ENCODE measurements at places on chromosomes 7 and 10.
A peak's percentile ranks its signal among the peaks of the same experiment; 100 is the strongest.

DNA sequence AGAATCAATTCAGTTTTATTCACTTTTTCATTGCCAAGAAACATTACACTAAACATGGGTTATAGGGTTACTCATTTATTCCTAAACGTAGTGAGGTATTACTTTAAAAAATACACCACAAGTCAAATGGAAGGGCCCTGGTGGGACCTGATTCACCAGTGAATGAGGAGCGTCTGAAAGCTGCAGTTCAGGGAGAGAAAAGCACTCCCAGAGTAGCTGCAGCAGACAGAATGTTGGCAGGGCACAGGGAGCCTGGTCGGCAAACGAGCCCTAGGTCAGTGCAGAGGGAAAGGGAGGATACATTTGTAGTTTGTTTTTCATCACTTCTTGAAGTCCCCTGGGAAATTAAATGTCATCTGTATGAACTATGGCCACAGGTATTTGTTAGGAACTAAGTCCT is 361.7 kb upstream of the ETV1 start:
- no peak for DNase-seq

DNA sequence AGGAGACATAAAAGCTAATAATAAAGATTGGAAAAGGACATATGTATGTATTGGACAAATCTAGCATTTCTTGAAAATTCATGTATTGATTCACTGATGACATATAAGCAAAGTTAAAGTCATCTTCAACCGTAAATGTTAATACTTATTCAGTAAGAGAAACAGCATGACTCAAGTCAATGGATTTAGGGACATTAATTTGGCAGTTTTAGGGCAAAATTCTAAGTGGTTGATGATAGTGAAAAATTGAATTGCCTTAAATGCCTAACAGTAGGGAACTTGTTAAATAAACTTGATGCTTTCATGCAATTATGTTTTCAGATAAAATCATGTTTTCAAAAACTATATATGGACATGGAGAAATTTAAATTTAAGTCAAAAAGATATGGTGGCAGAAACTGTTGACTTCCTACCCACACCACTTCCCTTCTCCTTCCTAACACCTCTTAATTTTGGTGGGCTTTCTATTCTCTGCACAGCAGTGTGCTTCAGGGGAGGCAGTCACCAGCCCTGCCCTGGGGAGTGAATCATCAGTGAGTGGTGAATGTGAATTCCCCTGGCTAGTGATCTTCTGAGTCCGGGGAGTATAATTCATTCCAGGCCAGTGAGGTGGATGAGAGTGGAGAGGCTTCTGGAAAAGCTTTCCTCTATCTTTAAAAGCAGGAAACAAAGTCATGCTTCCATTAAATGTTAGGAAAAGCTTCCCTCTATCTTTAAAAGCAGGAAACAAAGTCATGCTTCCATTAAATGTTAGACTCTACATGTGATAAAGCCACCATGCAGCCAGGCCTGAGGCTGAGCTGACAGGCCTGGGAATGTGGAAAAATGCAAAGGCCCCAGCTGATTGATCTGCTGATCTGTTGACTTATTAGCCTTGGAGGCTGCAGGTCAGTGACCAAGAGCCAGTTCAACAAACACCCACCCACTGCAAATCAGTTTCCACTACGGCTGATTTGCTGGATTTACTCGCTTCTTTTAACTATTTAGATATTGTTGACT is 25.2 kb upstream of the ITGB1 start:
- no peak for DNase-seq

GRCh38 chr10:86376852-86377796 is 10.5 kb upstream of the GRID1 start:
- DNase-seq: peak; percentile 77

DNA sequence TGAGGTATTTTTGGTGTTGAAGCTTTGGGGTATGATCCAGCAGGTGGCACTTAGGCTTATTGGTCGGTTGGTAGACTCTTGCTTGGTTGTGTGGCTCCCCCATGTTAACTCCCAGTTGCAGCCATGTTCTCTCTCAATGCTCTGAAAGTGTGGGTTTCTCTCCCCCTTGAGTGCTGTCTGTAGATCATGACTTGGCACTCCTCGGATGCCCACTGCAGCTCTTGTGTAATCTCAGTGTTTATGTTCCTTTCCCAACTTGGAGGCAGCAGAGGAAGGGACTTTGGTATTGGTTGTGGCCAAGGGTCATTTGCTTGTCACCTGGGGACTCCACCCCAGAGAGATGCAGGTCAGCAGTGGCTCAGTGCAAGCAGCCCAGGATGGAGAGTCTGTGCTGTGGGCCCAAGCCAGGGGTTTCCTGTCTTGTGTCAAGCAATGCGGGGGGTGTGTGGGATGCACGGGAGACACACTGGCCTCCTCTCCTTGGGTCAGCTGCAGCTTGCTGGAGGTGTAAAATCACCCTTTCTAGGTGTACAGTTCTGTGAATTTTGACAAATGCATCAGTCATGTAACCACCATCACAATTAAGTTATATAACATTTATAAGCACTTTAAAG is 36.9 kb downstream of the PIK3CG start:
- DNase-seq: no peak

DNA sequence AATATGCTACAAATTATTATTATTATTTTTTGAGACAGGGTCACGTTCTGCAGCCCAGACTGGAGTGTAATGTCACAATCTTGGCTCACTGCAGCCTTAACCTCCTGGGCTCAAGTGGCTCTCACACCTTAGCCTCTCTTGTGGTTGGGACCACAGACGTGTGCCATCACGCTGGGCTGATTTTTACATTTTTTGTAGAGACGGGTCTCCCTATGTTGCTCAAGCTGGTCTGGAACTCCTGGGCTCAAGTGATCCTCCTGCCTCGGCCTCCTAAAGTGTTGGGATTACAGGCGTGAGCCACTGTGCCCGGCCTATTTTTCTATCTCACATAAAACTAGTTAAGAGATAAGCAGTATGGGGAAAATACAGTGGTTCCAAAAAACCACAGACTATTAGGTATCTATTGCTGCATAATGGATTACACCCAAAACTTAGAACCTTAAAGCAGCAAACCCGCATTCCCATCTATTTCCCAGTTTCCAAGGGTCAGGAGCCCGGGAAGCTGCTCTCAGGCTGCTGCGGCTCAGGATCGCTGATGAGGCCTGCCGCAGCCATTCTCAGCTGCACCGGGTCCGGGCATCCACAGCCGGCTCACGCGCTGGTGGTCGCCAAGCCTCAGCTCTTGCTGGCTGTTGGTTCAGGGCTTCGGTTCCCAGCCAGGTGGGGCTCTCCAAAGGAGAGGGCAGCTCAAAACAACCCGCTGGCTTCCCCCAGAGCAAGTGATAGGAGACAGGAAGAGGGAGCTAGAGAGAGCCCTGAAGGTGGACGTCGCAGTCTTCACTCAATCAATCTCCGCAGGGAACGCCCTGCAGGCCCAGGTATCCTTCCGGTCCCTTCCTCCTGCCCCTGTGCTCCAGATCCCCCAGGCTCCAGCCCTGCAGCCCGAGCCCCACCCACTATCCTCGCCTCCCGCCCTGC is 128.2 kb downstream of the UBE2H start:
- no peak for DNase-seq

DNA sequence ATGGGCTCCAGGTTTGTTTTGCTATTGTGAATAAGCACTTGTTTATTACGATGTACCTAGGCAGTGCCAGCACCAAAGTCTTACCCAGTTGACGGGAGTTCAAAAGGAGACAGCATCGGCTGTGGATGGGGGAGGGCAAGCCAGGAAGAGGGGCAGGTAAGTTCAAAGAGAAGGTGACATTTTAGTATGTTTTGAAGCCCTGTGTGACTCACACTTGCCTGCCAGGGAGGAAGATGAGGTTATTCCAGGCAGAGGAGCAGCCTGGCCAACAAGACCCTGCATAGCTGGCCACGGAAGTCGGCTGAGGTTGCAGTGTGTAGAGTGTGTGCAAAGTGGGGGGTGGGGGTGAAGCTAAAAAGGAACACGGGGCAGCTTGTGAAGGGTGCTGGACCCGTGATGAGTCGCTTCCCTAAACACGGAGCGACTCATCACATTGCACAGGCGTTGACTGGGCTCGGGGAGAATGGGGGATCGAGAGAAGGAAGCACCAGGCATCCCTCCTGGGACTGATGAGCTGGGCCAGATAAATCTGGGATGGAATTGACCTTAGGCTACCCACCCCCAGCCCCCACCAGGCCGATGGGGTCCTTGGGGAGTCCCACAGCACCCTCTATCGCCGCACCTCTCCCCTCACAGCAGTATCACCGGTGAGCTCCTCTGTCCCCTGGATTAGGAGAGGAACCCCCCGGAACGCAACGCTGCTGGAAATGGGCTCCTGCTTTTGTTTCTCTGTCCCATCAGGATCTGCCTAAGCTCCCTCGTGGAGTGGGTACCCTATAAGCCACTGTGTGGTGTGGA is 97.9 kb upstream of the IKZF1 start:
- DNase-seq: peak; percentile 54

DNA sequence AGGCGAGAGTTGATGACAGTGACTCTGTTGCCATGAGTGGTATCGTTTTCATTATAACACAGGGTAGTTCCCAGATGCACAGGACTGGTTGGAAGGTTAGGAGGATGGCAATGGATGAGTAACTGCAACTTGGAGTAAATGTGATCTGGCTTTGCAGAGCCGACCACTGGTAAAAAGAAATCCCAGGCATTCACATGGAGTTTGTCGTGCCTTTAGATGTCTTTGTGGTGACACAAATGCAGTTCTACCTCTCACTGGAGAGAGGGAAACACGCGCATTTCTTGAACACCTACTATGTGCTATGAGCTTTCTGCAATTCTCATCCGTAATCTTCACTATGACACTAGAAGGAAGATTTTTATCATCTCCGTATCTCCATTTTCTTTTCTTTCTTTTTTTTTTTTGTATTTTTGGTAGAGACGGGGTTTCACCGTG is 1.7 kb upstream of the MNX1 start:
- DNase-seq: no peak

DNA sequence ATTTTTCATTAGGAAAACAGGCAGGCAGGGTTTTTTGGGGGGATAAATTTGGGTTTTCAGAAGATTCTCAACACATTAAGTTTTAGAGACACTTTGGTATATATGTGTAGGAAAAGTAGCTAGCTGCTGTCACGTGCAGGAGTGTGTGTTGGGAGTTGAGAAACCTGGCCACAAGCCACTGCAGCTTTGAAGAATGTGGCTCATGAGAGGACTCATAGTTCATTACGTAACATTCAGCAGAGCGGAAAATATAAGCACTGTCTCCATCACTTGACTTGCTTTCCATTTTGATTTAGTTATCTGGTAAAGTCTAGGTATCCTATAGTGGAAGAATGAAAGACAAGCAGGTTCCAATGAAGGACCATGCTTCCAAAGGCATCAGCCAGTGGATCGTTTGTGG is 31.2 kb downstream of the SMNDC1 start:
- DNase-seq: no peak

- no peak for DNase-seq
Observed at GRCh38 chr7:102432442-102433218, 745 bp upstream of the ORAI2 start.

GRCh38 chr10:123847686-123848432 is 43.7 kb downstream of the CPXM2 start:
- DNase-seq: no peak

- DNase-seq: no peak
Observed at GRCh38 chr7:81574723-81575326, 195.0 kb downstream of the HGF start.

GRCh38 chr7:37107047-37107750 is 341.5 kb downstream of the ELMO1 start:
- DNase-seq: no peak

- DNase-seq: no peak
Observed at GRCh38 chr7:100874300-100874576, 665 bp upstream of the SRRT start.

DNA sequence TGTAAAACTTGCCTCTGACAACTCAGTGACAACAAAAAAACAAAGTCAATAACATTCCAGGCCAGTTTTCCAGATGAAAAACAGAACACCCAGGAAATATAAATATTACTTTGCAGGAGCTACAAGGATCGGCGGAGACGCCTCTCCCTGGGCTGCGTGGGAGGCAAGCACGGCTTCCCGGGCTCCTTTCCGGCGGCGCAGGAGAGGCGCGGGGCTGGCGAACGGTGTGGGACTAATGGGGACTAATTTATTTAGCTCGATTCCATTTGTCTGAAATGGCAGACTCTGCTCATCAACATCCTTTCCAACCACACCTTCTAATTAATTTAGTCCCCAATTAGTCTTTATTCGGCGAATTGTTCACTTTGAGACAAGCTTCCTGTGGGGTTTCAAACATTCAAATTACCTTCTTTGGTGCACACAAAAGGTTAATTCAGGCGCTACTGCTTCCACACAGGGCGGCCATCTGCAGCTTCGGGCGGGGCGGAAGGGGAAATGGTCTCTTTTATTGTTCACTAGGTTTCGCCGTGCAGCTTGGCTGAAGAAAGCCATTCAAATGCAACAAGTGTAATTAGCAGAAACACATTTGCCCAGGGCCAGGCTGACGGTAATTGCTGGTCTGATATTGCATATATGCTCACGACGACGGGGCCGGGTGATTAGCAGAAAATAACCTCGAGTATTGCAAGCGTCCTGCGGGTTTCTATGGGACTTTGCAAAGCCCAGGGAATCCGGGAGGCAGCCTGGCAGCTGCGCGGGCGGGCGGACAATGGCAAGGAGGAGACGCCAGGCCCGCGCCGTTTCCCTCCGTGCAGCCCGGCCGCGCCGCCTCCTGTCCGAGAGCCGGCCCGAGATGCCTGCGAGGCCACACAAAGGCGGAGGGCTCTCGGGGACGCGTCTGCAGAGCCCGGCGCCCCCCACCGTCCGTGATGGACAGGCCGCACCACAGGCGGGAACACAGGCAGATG is 270.1 kb downstream of the PTPRN2 start:
- DNase-seq: no peak

DNA sequence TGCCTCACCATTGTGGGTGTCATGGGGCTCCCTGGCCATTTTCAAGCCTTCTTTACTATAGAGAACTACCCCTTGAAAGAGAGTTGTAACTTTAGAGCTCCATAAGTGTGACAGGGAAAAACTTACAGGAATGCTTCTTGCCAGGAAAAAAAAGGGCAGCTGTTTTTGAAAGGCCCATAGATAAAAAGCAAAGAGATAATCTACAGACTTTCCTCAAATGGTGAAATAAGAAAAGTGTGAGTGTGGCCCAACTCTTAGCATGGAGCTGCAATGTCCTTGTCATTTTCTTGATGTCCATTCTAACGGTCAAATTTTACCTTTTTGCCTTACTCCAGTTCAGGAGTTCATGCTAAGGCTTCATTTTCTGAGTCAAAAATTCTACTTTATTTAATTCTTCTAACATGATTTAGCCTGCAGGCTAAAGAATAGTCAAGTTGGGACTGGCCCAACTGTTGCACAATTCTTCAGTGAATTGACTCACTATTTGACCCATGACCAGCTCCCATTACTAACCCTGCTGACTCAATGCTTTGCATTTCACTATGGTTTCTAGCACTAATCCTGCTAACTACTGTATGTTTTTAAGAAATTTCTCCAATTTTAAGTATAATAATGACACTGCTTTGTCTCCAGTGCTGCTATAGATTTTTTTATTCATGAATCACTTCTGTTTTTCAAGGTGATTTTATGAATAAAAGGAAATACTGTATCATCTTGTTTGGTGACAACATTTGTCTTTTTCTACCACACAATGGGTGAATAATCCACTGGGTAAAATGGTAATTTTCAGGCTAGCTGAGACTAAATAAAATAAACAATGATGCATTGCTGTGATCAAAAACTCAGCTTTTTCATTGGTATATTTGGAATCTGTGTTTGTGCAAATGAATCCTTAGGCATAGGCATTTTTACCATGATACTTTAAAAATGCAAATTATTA is 41.4 kb upstream of the SGCE start:
- DNase-seq: no peak

- DNase-seq: no peak
Observed at GRCh38 chr10:125547010-125547650, 135.8 kb downstream of the TEX36 start.

GRCh38 chr10:50379616-50380015 is 128.3 kb upstream of the ASAH2 start:
- DNase-seq: no peak

- DNase-seq: no peak
Observed at GRCh38 chr7:83142365-83142764, 20.3 kb downstream of the PCLO start.
